Activated naive CD4-positive, alpha-beta T cell treated with anti-CD3 and anti-CD28 coated beads for 36 hours (primary cell): ENCODE measurements at places on chromosomes 12 and 14.
A peak's percentile ranks its signal among the peaks of the same experiment; 100 is the strongest.

DNA sequence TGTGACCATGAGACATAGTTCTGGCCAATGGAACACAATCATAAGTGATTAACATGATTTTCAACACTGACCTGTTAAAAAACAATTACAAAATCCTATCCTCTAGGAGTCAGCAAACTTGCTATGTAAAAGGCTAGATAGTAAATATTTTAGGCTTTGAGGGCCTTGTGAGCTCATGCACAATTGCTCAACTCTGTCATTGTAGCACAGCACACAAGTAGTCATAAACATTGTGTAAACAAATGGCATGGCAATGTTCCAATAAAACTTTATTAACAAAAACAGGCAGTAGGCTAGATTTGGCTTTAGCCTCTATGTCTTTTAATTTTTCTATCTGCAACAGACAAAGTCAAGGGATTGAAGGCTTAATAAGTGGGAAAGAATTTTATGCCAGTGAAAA lies 350.7 kb downstream of the C12orf50 start:
- DNase-seq = no peak

- peak; percentile 34 for DNase-seq
Observed at GRCh38 chr12:101455685-101456084, 19.5 kb upstream of the SPIC start.

DNA sequence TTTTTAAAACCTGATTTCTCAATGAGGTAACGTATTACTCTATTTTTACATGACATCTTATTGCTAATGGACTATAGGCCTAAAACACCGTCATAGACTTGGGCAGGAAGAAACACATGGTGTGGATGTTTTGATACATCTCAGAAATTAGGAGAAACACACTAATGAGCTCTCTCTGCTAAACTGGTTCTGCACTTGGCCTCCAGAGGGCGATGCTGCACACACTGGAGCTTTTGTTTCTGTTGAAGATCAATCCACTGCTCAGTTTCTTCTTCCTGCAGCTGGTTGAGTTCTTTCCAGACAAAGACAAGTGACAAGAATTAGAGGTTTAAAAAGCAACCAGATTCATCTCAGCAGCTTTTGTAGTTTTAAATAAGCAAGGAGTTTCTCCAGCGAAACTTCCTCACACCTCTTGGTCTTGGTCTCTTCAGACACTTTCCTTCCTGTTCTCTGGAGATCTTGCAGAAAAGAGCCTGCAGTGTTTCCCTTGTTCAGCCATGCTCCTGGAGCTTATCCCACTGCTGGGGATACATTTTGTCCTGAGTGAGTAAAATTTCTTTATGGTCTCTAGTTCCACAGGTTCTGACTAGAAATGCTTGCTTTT lies 178.5 kb upstream of the OR4E1 start:
- peak; percentile 89 for DNase-seq

DNA sequence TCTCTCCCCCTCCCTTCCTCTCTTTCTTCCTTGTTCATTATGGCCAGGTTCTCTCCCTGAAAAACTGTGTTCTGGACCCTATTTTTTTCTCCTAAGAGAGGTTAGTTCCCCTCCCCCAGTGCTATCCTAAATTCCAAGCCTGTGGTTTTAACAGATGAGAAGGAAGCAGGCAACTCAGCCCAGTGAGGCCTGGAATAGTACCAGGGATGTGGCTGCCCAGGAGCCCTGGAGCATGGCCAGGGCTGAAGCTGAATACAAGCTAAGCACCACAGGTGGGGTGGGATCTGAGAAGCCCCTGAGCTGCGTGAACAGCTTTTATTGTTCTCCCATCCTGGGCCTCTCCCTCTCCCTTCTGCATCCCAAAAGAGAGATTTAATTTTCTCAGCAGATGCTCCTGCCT lies 1581.3 kb upstream of the TMEM132C start:
- DNase-seq = no peak

DNA sequence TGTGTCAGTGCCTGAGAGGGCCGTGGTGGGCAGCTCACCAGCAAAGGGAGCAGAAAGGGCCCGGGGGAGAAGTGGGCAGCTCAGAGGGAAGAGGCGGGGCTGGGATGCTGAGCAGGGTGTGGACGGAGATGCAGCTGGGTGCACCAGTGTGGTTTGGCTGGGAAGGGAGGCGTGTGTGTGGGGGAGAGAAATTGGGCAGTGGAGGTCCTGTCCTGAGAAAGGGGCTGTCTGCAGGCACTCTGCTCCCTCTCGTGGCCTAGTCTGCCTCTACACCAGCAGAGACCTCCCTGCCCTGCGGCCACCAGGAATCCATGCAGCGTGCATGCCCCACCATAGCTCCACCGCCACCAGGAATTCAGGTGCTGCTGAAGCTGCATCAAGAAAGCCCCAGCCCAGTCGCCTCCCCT lies 6.4 kb downstream of the TMEM121 start:
- DNase-seq = no peak

DNA sequence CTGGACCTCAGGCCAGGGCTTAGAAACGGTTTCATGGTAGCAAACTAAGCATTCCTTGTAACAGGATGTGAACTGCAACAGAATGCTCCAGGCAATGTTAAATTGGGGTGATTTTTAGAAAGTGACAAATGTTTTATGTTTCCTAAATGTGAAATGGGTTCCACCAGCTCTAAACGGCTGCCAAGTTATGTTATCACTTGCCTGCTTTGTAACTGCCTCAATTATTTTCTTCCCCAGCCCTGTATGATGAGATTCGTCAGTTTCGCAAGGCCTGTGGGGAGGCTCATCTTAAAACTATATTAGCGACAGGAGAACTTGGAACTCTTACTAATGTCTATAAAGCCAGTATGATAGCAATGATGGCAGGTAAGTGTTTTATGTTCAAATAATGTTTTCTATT lies 70.9 kb downstream of the DERA start:
- DNase-seq = no peak

DNA sequence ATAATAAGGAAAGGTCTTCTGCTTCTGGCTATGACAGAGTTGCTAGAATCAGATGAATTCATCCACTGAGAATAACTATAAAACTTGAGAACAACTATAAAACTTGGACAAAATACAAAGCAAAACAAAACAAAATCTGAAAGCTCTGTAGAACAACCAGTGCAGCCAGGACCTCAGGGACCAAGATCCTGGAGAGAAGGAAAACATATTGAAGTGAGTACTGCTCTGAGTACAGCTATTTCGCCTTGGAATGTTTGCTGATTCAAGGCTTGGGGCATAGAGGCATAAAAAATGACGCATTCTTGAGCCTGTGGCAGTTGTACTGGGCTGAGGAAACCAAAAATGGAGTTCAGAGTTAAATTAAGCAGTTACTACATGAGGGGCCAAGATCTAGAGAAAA lies 21.7 kb downstream of the FOXA1 start:
- no peak for DNase-seq

DNA sequence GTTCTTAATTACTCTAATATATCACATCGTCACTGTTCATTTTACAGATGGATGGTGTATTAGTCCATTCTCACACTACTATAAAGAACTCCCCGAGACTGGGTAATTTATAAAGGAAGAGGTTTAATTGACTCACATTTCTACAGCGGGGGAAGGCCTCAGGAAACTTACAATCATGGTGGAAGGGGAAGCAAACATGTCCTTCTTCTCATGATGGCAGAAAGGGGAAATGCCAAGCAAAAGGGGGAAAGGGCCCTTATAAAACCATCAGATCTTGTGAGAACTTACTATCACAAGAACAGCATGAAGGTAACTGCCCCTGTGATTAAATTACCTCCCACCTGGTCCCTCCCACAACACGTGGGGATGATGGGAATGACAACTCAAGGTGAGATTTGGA lies 6.5 kb downstream of the TMBIM4 start:
- DNase-seq = no peak

DNA sequence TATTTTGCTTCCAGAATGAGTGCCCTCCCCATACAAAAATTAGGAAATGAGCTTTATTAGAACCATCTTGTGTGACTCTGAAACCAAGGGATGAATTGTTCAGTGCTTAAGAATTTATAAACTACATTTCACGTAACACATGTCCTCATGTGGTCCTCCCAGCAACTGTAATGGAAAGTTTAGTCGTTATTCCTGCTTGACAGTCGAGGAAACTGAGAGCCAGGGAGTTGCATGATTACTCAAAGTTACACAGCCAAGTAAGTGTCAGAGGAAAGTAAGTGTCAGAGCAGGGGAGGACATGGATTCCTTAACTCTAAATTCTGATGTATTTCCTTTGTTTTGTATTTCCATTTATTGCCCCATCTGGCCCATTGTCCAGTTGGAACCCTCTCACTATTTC lies 453.9 kb downstream of the FUT8 start:
- DNase-seq = no peak

- no peak for DNase-seq
Observed at GRCh38 chr12:13592063-13592942, 389.1 kb downstream of the GRIN2B start.

- DNase-seq = no peak
Observed at GRCh38 chr12:102963796-102964195, 6.3 kb downstream of the ASCL1 start.

GRCh38 chr14:68822926-68823325 lies 30.1 kb upstream of the ZFP36L1 start:
- DNase-seq = no peak

DNA sequence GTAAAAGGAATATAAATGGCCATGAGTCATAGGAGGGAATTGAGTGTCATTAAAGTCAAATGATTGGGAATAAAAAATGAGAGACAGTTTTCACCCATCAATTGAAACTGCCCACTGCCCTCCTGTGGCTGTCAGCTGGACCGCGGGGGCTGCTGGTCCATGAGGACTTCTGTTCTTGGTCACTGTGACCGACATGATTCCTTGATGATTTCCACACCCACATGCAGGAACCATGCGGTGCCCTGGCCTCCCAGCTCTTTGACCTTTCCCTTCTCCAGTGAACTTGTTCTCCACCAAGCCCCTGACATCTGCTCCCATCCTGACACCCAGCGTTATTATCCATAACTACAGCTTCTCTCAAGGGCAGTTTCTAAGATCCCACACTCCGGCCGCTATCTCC lies 48.4 kb downstream of the C12orf75 start:
- DNase-seq = no peak

GRCh38 chr12:40198601-40199000 lies 26.2 kb upstream of the LRRK2 start:
- no peak for DNase-seq

- DNase-seq = peak; percentile 64
Observed at GRCh38 chr12:107884769-107885694, 110.5 kb downstream of the ASCL4 start.

DNA sequence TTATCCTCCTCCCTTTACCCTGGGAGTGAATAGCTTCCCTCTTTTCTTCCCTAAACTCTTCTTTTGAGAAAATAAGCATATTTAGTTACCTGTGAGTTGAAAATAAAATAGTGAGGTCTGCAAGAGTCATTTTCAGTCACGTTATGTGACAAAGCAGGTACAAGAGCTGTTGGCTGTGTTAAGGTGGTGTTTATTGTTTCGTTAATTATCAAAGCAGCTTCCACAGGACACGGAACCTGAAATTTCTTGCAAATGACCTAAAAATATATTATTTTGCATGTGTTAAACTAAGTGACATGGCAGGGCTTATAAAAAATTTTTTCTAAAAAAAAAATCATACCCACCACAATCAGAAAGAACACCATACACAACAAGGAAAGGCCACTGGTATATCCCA lies 8.3 kb downstream of the SLC38A2 start:
- DNase-seq = no peak

- DNase-seq = no peak
Observed at GRCh38 chr14:56208520-56208919, 90.3 kb downstream of the PELI2 start.

- peak; percentile 56 for DNase-seq
Observed at GRCh38 chr14:102554821-102555819, 37.3 kb upstream of the RCOR1 start.

DNA sequence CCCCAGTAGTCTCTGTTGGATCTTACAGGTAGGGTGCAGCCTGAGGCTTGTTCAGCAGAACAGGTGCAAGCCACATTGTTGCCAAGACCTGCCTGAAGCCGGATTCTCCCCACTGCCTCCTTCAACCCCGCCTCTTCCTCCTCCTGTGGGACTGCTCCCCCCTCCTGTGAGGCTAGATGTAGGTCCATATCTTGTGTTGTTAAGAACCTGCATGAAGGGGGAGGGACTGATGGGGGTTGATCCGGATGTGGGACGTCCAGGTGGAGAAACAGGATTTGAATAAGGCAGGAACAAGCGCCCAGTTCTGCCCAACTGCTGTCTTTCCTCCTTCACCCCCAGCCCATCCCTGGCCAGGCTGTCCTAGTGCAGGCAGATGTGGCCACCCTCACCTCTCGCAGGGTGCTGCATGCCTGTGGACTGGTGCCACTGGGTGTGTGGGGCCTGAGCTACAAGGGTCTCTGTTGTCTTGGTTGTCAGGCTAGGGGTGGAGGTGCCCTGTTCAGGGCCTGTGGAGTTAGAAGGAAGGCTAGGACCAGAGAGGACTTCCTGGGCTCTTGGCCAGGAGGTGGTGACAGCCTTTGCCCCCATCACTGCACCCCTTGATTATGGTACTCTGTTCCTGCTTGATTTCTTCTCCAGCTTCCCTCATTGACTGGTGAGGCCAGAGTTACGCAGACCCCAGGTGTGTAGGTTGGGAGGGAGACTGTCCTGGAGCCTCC lies 1.4 kb downstream of the NR4A1 start:
- peak; percentile 63 for DNase-seq

- no peak for DNase-seq
Observed at GRCh38 chr14:101179691-101180211, 276.2 kb upstream of the RTL1 start.

- no peak for DNase-seq
Observed at GRCh38 chr14:75342762-75343599, 64.4 kb downstream of the FOS start.

DNA sequence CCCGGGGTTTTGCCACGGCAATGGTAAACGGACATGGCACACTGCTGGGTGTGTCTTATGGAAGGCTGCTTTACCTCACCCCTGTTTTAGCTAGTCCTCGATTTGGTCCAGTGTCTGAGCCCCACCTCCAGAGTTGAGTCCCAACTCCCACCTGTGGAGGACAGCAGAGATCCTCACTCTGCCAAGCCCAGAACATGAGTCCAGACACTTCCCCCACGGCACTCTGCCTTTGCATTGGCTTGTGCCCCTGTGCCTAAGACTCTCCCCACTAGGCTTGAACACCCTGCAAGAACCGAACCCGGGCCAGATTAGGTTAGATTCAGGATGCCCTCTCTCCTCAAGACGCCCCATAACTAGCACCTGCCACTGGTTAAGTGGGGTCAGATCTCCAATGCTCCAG lies 59.8 kb upstream of the C14orf180 start:
- no peak for DNase-seq

- DNase-seq = no peak
Observed at GRCh38 chr14:60757567-60758002, 23.0 kb downstream of the MNAT1 start.

DNA sequence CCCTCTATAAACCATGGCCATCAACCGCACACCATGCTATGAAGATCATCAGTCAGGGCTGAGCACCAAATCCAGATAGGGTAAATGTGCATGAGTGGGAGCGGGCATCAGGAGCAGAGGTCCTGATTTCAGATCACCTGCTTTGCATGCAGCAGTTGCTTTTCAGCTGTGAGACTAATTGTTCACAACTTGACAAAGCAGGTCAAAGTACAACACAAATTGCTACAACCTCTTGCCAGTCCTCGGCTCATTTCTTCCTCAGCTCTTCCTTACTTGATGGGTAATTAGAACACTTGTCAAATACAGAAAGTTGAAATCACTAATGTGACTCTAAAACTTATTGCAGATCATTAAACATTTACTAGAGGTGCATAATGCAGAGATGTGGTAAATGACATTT lies 171.6 kb downstream of the PPM1H start:
- DNase-seq = no peak
